ENCODE measurements at places on chromosomes 4 and X.

- no peak for DNase-seq
These were observed 330.3 kb upstream of the FAM241A start for GRCh38 chr4:111814961-111815360.

GRCh38 chr4:65623506-65623905, 46.8 kb downstream of the EPHA5 start:
- no peak for DNase-seq

GRCh38 chr4:19486400-19486799, 765.3 kb upstream of the SLIT2 start:
- DNase-seq: no peak

- DNase-seq: no peak
These were observed 432.6 kb downstream of the INPP4B start for GRCh38 chr4:142413485-142413884.

DNA sequence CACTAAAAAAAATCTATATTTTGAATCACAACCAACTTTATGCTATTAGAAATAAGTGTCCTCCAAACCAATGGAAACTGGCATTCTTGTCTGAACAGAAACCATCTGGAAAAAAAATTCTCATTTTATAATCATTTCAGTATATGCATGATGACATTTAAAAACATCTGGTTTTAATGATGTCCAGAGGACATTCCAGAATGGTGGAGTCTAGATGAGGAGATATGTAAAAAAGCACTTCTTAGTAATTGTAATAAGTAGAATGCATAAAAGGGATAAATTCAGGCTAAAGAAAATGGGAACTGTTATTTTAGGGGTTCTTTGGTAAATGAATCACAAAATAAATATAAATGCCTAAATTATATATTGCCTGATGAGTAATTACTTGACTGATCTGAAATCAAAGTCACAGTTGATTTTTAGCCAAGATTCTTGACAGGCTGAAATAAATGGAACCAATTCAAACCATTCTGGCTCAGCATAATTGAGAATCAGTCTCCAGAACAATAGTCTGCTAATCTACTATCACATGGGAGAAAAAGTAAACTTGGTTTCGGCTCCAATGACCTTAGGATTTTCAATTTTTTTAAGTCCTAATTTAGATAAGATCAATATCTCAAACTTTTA, 636.6 kb downstream of the FAT4 start:
- DNase-seq: no peak

- DNase-seq: peak; percentile 50
These were observed 113.4 kb upstream of the FAM241A start for GRCh38 chr4:112031712-112032328.

DNA sequence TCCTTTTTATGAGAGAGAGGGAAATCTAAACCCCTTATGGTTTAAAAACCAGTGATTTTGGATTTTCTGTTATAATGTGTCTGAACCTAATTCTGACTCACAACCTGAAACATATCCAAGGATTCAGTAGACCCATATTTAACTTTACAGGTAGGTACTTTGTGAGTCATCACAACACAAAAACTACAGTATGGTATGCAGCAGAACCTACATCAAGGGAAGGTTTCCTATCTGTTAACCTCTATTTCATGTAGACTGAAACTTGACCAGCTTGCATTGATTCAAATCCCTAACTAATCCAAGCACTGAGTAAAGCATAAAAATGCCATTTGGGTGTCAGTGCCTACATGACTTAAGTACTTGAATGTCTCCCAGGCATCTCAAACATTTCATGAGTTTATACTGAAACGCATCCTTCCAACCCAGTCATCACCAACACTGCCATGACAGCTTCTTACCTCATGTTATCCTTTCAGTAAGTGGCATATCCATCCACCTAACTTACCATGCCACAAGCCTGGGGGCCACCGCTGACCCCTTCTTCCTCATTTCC, 4.3 kb upstream of the ARHGAP10 start:
- no peak for DNase-seq

DNA sequence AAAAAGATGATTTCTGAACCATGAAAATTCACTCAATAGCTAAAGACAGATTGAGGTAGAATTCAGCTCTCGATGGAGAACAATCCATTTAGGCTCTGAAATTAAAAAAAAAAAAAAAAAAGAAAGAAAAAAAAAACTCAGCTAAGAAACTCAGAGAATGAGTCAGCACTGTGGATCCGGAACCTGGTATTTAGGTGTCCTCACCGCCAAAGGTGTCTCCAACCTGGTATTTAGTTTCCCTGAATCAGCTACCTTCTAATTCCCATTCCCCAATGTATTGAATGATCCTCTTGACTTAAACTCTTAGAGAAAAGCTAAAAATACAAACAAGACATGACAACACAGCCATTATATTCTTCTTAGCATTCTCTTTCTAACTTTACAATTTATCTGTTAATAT, 150.3 kb upstream of the RASGEF1B start:
- DNase-seq: no peak

GRCh38 chr4:98659106-98659592, 738 bp upstream of the TSPAN5 start:
- DNase-seq: no peak

- no peak for DNase-seq
These were observed 209.1 kb upstream of the SLC7A11 start for GRCh38 chr4:138451276-138451663.

GRCh38 chr4:83510442-83510841, 25.5 kb upstream of the GPAT3 start:
- no peak for DNase-seq

DNA sequence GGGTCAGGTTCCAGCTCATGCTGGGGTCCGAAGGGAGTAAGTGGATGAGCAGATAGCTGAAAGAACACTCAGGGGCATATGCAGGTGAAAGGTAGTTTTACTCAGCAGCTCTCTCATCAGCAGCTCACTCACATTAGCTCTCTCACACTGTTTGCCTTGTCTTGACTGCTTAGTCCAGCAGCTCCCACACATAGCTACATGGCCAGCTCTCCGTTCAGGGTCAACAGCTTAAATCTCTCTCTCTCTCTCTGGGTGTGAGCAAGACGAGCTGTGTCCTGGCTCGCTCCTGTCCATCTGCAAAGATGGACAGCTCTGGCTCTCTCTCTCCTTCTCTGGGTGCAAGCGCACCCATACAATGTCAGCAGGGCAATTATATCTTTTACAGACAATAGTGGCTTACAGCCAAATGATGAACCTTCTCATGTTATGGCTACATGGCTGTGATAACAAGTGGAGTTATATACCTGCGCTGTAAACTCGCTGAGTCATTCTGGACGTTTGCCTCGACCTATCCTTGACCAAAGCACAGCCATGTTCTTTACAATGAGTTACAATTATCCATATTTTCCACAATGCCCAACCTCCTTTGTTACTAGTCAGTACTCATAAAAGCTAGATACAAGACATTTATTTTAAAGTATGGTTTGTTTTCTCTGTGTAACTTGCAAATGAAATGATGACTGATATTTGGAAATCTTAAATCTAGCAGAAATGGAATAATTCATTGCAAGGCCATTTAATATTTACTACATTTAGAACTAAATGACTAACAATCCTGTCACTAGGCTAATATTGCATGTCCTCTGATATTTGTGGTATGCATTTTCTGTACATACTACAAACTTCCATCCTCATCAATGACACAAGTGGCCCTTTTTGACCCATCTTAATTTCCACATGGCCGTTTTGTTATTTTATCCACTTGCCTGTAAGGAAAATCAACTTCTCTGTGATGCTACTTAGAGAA, 9.3 kb downstream of the PAPSS1 start:
- no peak for DNase-seq

- DNase-seq: no peak
These were observed 4.3 kb upstream of the SLC4A4 start for GRCh38 chr4:71334465-71334882.

DNA sequence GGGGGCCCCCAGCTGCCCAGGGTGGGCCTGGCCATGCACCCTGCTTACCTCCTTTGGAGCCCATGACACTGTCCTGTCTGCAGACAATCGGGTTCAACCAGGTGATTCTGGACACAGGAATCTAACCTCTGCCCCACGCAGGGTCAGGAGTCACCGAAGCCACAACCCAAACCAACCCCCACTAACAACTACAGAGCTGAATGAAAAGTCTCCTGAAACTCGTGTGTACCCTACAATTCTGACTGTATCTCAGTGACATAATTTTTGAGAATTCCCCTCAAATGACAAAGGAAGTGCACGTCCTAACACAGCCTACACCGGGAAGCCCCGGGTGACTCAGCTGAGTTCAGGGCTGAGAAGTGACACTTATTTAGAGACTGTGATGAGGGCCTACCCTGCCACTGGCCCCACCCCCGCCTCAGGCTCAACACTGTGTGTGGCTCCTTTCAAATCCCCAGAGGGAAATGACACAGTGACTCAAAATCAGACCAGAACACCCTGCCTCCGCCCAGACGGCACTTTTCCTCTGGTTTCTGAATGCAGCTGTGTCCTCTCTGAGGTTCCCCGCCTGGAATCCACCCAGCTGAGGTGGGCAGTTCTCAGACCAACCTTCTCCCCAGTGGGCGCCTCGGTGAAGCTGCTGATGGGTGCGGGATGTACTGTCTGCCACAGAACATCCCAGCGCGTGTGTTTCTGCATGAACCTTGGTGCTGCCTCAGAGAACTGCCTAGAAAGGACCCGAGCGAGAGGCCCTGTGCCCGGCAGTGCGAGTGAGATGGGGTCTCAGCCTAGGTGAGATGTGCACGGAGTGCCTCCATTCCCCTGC, 9.9 kb downstream of the TNIP2 start:
- peak; percentile 94 for DNase-seq

DNA sequence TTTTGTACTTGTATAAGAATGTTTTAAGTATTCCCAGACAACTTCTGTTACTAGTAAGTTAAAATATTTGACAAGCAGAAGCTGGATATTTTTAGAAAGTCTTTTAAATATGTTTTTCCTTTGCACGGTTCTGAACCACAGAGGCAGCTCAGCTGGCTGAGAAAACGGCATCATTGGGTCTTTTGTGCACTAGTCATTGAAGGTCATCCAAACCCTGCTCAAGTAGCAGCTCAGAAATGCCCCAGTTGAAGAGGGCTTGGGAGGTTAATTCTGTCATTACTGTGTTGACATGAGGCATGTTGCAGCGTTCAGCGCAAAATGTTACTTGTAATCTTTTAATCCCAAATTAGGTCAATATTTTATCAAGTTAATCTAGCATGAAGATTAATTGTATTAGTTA, 383.7 kb upstream of the FAM241A start:
- no peak for DNase-seq

GRCh38 chr4:95027905-95028618, 270.3 kb downstream of the BMPR1B start:
- no peak for DNase-seq

DNA sequence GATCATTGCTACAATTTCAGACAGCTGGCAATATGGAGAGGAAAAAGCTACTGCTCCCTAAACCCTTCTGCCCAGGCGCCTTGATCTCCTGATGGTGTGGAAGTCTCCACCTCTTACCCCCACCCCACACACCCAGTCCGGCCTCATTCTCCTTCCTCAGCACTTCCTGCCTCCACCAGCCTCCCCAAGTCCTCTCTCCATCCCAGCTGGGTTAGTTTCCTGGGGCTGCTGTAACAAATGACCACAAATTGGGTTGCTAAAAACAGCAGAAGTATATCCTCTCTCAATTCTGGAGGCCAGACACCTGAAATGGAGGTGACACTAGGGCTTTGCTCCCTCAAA, 1.1 kb upstream of the CCNQ start:
- DNase-seq: no peak

DNA sequence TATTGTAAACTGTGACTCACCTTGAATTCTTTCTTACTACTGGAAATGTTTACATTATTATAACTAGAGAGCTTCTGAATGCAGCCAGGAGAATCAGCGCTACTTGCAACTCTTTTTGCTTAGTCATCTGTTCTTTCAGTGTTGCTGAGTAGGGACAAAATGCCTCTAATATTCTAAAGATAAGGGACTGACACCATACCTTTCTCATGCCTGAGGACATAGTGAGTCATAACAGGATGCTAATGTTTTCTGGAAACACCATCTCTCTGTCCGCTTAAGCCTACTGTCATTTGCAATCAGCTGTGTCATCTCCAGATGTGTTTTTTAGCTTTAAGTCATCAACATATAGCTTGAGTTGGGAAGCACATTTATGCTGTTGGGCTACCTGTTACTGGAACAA, 108.3 kb downstream of the QRFPR start:
- DNase-seq: no peak

DNA sequence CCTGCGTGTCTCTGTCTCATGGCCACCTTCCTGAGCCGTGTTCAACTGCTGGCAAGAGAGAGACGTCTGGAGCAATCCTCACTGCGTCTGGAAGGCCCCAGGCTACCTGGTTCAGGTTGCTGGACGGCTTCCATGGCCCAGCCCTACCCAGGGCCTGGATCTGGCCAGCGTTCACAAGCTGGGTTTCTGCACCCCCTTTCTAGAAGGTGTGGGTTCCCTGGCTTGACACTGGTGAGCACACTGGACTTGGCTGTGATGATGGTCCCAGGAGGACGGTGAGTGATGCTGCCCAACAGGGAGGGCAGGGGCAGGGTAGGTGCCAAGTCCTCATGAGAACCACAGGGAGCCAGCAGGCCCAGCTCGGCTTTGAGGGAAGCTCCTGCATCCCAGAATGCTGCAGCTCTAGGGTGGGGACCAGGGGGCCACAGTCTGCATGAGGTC, 63.4 kb downstream of the HTRA3 start:
- DNase-seq: no peak

DNA sequence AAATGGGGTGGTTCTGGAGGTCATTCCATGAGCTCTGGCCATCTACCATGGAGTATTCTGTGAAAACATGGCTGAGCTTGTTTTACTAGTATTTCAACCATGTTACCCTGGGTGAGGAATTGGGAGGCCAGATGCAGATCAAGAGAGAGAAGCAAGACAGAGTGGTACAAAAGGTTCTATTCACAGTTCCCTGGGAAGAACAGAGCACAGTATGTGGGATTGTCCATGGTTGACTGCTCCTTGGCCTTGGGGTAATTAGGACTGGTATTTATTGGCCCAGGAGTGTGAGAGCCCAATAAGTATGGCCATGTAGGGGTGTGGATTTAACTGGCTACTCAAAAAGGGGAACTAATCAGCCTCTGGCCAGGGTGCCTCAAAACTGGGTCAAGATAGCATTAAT, 239.7 kb upstream of the GATB start:
- no peak for DNase-seq

- DNase-seq: no peak
These were observed 517.5 kb upstream of the GRIA3 start for GRCh38 chrX:122666601-122667000.

- peak; percentile 42 for DNase-seq
These were observed 51.4 kb upstream of the LSM6 start for GRCh38 chr4:146124023-146124680.

GRCh38 chr4:113435893-113436292, 325.6 kb downstream of the CAMK2D start:
- no peak for DNase-seq

GRCh38 chrX:102985192-102985591, 48.1 kb downstream of the RAB40AL start:
- DNase-seq: no peak

- DNase-seq: no peak
These were observed 41.4 kb upstream of the CHRDL1 start for GRCh38 chrX:110836982-110837381.

DNA sequence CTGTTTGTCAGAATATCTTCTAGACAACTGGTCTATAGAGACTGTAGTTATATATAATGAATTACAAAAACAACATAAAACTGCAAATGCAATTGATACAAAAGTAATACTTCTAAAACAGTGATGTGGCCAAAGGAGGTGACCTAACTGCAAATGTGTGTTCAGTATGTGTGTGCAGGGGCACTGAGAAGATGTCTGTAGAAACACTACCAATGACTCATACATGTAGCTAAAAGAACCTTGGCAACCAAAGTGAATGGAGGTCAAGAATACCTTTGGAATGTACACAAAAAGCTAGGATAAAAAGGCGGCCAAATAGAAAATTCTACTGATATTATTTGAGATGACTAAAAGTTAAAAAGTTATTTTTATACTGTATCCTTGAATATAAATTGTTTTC, 261.8 kb downstream of the CAMK2D start:
- no peak for DNase-seq
